Cortex of kidney (tissue), 1 donor: ENCODE measurements at places on chromosomes 4 and X.

- no peak for DNase-seq
Measured at GRCh38 chr4:8176547-8177399, 18.2 kb upstream of the ABLIM2 start.

DNA sequence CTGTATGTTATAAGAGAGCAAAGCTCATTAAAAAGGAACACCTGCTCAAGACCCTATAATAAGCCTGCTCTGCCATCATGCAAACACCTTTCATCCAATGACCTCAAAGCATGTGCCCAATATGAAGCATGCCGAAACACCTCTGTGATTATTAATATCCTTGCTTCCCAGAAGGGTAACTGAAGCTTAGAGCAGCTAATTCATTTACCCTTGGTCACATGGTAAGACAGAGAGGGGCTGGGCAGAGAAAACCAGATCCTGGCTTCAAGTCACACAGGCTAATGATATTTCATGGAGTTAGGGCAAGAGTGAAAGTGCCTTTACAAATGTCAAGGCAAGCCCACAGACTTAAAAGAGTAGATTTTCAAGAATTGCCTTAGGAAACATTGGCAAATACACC is 5.6 kb downstream of the AMOT start:
- DNase-seq = no peak

- DNase-seq = no peak
Measured at GRCh38 chrX:123481913-123482851, 250.7 kb downstream of the THOC2 start.

DNA sequence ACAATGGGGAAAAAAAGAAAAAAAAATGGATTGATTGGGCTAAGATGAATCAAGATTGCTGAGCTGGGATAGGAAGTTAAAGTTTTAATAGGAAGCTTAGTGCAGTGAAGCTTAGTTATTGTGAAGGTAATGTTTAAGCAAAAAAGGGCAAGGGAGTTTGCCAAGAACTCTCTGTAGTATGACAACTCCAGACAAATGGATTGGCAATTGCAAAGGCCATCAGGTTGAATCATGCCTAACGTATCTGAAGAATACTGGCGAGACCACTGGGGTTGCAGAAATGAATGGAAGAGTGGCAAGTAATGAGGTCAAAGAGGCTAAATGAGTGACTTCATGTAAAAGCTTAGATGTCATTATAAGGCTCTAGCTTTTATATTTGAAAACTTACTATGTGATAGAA is 1654.0 kb downstream of the PCDH7 start:
- no peak for DNase-seq

GRCh38 chrX:109448282-109448938 is 33.5 kb downstream of the GUCY2F start:
- DNase-seq = no peak
